ENCODE measurements at places on chromosomes 13 and 19.

- no peak for DNase-seq
These were observed 10.5 kb upstream of the CDC16 start for GRCh38 chr13:114224201-114224600.

DNA sequence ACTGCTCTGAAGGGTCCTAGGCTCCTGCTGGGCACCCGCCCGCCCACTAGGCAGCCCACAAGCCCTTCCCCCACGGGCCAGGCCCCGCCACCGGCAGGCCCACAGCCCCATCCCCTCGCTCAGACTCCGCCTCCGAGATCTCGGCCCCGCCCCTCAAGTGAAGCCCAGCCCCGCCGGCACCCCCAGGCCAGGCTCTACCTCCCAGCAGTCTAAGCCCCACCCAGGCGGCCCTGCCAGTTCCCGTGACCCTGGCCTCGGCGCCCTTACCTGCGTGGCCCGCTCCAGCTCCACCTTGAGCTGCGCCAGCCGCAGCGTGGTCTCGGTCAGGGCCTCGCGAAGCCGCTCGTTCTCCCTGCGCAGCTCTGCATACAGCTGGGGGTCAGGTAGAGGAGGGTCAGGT lies 16.3 kb downstream of the EPS8L1 start:
- DNase-seq = peak; percentile 53

DNA sequence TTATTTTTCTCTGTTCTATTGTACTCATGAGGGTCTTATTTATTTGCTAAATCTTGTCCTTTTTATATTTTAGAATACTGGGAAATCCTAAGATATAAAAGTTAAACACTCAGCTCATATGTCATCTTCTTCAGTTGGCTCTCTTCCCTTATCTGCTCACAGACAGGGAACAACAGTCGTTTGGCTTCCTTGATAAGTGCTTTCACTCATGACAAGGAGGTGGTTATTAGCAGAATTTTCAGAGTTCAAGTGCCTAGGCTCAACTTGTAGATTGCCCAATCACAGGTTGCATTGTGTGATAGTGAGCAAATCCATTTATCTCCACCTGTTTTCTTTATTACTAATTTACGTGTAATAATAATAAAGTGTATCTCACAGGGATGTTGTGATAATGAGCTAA lies 620.3 kb upstream of the PCDH20 start:
- no peak for DNase-seq

- no peak for DNase-seq
These were observed 251.5 kb downstream of the ABCC4 start for GRCh38 chr13:95049772-95050171.

DNA sequence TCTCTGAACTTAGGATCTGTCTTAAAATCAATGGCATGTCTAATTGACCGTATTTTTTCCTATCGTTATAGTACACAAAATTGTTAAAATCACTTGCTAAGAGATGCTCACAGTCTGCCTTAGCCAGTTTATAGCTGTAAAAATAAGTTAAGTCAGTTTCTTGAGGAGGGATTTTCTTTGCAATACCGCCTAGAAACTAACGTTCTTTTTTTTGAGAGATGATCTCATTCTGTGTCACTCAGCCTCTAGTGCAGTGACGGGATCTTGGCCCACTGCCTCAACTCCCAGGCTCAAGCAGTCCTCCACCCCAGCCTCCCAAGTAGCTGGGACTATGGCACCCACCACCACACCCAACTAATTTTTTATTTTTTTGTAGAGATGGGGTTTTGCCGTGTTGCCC lies 4.4 kb downstream of the CKAP2 start:
- no peak for DNase-seq

DNA sequence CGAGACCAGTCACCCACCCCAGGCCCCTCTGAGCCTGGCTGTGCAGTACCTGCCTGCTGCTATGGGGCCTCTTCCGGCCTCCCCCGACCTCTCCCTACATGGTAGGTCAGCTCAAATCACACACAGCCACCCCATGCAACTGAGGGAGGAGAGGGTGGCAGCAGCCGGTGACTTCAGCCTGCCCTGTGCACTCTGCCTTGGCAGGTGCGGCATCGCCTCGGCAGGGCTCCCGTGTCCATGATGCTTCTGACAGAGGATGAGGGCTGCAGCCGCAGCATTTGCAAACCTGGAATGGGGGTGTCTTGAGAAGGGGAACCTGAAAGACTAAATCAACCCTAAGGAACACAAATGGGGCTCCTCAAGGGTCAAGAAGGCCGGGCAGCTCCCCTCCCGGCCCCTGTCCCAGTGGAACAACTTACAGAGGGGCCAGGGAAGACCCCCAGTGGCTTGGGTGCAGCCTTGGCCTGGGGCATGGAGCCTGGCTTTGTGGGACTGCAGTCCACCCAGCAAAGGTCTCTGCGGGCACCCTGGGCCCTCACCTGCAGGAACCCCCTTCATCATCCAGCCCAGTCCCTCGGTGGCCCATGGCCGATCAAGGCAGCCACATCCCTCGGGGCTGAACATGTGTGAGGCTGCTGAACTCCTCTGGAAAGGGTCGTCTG lies 6.7 kb downstream of the TEX29 start:
- no peak for DNase-seq

All from BE2C (cell line).